ENCODE measurements at places on chromosomes 2 and 18. TPM values are rescaled to one million over a fixed set of nuclear protein-coding genes. Genes with fewer than 3 reads are reported as not detected.

MOGAT1 gene
- not detected for total RNA-seq

VWA3B gene
- total RNA-seq, result not detected

LCT gene
- total RNA-seq, result under 0.01 TPM

NEUROD1 gene
- not detected for total RNA-seq

INHBB gene
- not detected for total RNA-seq

NEB gene
- total RNA-seq, result 0.17 TPM

NT5C1B gene
- not detected for total RNA-seq

CCBE1 gene
- total RNA-seq, result 69.4 TPM

HOXD9 gene
- total RNA-seq, result 0.17 TPM

PXDN gene
- total RNA-seq, result 144 TPM

CD28 gene
- total RNA-seq, result under 0.01 TPM

FBXO36 gene
- total RNA-seq, result 2.5 TPM

RNF125 gene
- total RNA-seq, result 1.5 TPM

ABCG8 gene
- not detected for total RNA-seq

RGPD4 gene
- total RNA-seq, result not detected

GTF2A1L gene
- 0.87 TPM for total RNA-seq

ACADL gene
- 0.66 TPM for total RNA-seq

ZNF804A gene
- total RNA-seq, result 2.3 TPM

LYPD6B gene
- not detected for total RNA-seq

PLEK gene
- total RNA-seq, result not detected

CD302 gene
- total RNA-seq, result 9.8 TPM

TXNDC2 gene
- total RNA-seq, result under 0.01 TPM

LRATD1 gene
- total RNA-seq, result under 0.01 TPM

CHRNG gene
- not detected for total RNA-seq

TUBA3E gene
- not detected for total RNA-seq

CLIP4 gene
- total RNA-seq, result 63.6 TPM
